ENCODE measurements at places on chromosomes 16 and 17.

DNA sequence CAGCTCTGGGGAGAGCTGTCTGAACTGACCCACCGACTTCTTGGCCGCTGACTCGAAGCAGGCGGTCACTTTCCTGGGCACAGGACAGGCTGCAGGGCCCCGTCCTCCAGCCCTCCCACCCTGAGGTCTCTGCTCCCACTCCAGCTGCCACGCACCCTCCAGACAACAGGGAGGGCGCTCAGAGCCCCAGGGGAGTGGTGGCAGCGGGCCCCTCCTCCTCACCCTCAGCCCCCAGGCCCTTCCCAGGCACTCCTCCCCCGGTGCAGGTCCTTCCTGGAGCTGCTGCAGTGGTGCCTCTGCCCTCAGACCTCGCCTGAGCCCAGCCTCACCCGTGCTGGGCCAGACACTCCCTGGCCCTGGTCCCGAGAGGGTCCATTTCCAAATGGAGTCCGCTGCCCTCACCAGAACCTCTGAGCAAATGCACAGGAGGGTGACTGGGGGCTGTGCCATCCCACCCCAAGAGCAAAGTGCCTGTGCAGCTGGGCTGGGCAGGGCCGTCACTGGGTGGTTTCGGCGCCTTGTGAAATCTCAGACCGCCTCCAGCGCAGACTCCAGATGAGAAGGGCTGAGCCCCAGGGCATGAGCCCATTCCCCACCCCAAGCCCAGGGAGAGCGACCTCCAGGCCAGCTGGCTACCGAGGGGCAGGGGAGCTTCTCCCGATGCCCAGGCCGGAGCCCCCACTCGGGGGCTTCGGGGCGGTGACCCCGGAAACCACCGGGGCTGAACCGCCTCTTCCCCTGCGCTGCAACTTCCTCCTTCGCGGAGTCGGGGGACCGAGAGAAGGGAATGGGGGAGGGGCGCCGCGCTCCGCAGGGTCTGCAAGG is 717 bp downstream of the CYBA start:
- no peak for DNase-seq

DNA sequence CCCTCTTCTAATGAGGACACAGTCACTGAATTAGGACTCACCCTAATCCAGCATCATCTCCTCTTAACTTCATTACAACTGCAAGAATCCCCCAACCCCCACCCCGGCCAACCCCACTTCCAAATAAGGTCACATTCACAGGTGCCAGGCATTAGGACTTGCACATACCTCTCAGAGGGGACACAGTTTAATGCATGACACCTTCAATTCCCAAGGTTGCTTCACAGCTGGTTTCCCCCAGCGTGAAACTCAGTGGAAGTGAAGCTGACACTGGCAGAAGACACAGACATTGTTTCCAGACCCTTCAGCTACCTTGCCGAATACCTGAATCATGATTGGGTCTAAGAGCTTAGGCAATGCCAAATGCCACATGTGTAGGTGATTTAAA is 217.0 kb upstream of the DYNLRB2 start:
- no peak for DNase-seq

- DNase-seq: peak; percentile 2
Observed at GRCh38 chr16:19595043-19595767, 39.7 kb downstream of the VPS35L start.

DNA sequence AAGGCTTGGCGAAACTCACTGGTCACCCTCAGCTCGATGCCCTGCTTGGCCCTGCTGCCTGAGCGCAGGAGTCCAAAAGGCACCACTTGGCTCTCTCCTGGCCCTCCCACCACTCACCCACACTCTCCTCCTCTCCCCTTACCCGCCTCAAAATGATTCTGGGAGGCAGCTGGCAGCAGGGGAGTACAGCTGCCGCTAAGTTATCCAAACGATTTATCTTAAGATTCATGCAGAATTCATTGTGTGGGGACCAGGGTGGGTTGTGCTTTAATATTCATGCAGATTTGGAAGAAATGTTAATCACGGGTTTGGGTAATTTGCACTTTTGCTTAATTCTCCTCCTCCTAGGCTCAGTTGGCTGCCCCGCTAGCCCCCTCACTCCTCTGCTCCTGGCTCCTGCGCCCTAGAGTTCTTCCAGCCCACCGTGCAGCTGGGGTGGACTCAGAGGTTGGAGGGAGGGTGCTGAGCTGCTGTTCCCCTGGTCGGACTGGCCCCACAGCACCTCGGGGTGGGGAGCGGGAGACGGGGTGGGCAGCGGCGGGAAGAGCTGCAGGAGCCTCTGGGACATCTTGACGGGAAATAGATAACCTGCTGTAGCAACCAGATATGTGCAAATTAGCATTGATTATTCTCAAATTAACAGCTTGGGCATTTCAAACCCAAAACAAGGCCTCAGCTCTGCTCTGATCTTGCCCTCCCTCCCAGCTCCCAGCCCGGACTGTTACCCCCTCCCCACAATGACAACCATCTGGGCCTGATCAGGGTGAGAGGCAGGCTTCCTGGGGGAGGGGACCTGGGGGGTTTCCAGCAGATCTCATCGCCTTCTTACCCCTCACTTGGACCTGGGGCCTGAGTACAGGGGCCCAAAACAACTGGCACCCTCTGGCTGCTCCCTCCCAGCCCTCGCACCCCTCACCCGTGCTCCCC is 122.6 kb upstream of the RPL38 start:
- no peak for DNase-seq

GRCh38 chr17:8698162-8698971 is 46.3 kb downstream of the CCDC42 start:
- DNase-seq: no peak

- DNase-seq: peak; percentile 35
Observed at GRCh38 chr16:72042157-72042660, 12.1 kb upstream of the HP start.

DNA sequence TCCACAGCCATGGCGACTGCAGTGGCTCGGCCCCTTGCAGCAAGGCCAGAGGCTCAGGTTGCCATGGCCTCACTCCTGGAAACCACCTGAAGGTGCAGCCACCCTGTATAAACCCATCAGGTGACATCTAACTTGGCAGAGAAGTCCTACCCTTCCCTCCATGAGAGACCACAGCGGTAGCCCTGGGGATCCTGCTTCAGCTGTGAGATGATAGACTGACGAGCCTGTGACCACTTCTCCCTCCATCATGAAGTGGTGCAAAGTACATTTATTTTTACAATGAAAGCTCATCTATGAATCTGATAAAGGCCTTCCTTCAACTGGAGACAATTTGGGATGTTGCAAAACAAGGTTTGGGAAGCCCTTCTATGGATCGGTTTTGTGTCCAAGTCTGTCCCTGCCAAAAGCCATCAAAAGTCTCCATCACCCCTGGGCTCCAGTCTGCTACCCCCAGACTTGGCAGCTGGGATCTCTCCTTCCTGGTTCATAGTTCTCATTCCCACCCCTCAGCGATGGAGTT is 1.8 kb downstream of the ZACN start:
- DNase-seq: no peak

- DNase-seq: no peak
Observed at GRCh38 chr17:46774108-46774737, 44.3 kb downstream of the WNT3 start.

DNA sequence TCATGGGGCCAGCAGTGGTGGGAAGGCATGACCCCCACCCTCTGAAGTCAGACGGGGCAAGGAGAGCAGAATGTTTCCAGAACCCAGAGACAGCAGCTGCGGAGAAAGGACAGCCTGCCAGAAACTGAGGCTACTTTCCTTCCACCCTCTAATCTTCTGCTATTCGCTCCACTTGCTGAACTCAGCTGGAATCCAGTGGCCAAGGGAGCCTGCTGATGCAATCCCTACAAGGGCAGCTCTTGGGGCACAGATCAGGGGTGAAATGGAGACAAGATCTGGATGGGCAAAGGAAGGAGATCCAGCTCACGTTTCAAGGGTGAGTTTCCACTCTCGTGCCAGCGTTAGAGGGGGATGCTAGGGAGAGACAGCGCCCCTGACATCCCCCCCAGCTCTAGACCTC is 479.1 kb downstream of the SLC39A11 start:
- DNase-seq: peak; percentile 79

- DNase-seq: no peak
Observed at GRCh38 chr16:67919622-67920221, 11.9 kb downstream of the CTRL start.
